ENCODE measurements at places on chromosomes 4 and X.

DNA sequence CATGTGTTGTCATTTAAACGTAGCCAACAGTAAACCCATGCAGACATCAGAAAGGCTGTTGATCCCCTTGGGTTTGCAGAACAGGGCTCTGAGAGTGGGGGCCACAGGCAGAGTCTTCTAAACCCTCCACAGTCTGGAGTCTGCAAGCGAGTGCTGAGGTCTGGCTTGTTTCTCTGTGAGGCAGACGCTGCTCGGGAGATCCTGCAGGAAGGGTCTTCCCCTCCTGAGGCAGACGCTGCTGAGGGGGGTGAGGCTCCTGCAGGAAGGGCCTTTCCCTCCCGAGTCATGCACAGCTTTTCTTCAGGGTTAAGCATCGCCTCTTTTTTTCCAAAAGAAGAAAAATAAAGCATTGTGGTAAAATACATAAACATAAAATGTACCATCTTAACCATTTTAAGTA lies 17.1 kb upstream of the PDE6B start:
- DNase-seq, result no peak

DNA sequence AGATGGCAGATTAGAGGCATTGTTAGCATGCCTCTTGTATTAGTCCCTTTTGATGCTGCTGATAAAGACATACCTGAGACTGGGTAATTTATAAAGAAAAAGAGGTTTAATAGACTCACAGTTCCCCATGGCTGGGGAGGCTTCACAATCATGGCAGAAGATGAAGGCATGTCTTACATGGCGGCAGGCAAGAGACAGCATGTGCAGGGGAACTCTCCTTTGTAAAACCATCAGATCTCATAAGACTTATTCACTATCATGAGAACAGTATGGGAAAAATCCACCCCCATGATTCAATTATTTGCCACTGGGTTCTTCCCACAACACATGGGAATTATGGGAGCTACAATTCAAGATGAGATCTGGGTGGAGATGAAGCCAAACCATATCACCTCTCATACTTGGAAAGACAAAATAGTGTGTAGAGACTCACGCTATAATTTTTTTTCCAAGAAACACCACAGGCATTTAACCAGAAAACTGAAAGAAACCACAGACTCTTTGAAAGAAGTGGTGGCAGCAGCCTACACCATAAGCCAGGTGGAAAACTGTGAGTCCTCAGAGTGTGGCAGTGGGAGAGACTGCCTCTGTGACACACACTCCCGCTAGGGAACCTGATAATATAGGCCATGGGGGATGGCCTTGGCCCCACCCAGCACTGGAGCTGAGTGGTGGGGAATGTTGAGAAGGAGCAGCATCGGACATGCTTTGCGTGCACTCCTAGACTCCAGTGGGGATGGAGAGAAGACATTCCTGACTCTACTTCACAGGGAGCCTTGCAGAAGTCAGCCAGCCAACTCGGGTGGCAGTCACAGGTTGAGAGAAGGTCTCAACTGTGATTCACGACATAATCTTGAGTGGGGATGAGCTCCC lies 51.5 kb downstream of the SLC2A9 start:
- no peak for DNase-seq

GRCh38 chr4:17163156-17163771 lies 264.8 kb upstream of the LDB2 start:
- no peak for DNase-seq

- DNase-seq, result no peak
These were observed 38.5 kb upstream of the POU3F4 start for GRCh38 chrX:83469551-83469950.

DNA sequence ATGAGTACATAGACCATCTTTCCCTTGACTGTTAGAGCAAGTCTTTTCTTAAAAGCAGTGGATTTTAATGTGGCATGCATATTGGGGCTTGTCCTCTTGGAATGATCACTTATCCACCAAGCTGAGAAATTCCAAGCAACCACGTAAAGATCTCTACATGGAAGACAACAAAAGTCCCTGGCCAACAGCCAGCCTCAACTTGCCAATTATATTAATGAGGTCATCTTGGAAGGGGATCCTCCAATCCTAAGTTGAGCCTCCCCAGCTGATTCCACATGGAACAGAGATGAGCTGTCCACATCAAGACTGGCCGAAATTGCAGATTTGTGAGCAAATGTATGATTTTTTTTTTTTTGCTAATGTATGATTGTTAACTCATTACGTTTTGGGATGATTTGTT lies 20.6 kb upstream of the FTHL17 start:
- DNase-seq, result no peak

All from stimulated activated CD8-positive, alpha-beta memory T cell treated with anti-CD3 and anti-CD28 coated beads, Interleukin-15, amount 100 ng/mL, for 24 hours (primary cell).